ENCODE measurements at places on chromosomes 6 and 20. TPM values are rescaled to one million over a fixed set of nuclear protein-coding genes. Genes with fewer than 3 reads are reported as not detected.

DNA sequence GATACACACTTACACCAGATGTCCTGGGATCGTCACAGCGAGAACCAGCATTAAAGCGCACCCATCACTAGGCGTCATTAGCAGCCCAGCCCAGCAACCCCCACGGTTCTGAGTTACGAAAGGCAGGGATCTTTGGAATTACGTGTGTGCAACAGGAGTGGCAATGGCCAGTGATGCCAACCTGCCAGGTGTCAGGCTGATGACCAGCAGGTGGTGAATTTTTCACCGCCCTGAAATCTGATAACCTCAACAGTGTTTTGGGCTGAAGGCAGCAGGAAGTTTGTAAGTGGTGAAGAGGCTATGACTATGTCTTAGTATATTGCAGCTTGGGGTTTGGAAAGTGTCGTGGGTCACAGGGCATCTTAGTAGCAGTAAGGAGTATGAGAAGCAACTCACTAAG lies 166.1 kb downstream of the TMEM242 start:
- H3K27ac ChIP-seq = no peak overlapping the region
- no peak overlapping the region for H3K4me3 ChIP-seq
- H3K27me3 ChIP-seq = no peaks in the 10 kb centered on the region
- no peak for DNase-seq
- H3K36me3 ChIP-seq = peaks cover 39% of the 10 kb centered on the region

- H3K27ac ChIP-seq = no peak overlapping the region
- no peak overlapping the region for H3K4me3 ChIP-seq
- no peaks in the 10 kb centered on the region for H3K36me3 ChIP-seq
- peaks cover 12% of the 10 kb centered on the region for H3K4me1 ChIP-seq
- no peaks in the 10 kb centered on the region for H3K27me3 ChIP-seq
- no peak for DNase-seq
These were observed 4.4 kb downstream of the MYLK2 start for GRCh38 chr20:31823360-31824124.

DNA sequence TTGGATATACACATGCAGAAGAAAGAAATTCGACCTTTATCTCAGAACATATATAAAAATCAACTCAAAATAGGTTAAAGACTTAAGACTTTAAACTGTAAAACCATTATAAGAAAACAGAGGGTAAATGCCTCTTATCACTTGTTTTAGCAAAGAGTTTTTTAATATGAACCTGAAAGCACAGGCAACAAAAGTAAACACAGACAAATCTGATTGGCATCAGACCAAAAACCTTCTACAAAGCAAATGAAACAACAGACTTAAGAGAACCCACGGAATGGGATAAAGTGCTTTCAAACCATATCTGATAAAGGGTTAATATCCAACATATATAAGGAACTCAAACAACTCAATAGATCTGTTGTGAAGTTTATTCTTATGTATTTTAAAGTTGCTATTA lies 309.9 kb upstream of the OPRM1 start:
- no peaks in the 10 kb centered on the region for H3K27me3 ChIP-seq
- no peaks in the 10 kb centered on the region for H3K4me1 ChIP-seq
- H3K4me3 ChIP-seq = no peak overlapping the region
- no peaks in the 10 kb centered on the region for H3K36me3 ChIP-seq
- H3K27ac ChIP-seq = no peak overlapping the region

GRCh38 chr20:10312111-10312510 lies 93.5 kb downstream of the SNAP25 start:
- H3K4me3 ChIP-seq = no peak overlapping the region
- no peaks in the 10 kb centered on the region for H3K27me3 ChIP-seq
- H3K4me1 ChIP-seq = no peaks in the 10 kb centered on the region
- H3K36me3 ChIP-seq = no peaks in the 10 kb centered on the region

GRCh38 chr6:134720353-134721059 lies 229.4 kb downstream of the ALDH8A1 start:
- no peak overlapping the region for H3K4me3 ChIP-seq
- H3K4me1 ChIP-seq = peaks cover 50% of the 10 kb centered on the region
- peak overlapping the region; percentile 73 for H3K27ac ChIP-seq
- no peak for DNase-seq
- H3K36me3 ChIP-seq = no peaks in the 10 kb centered on the region
- no peaks in the 10 kb centered on the region for H3K27me3 ChIP-seq

GRCh38 chr20:15058841-15059240 lies 721.4 kb upstream of the FLRT3 start:
- no peak overlapping the region for H3K4me3 ChIP-seq
- no peak for DNase-seq
- no peaks in the 10 kb centered on the region for H3K36me3 ChIP-seq

GRCh38 chr20:51803148-51803854 lies 980 bp upstream of the SALL4 start:
- peaks cover 42% of the 10 kb centered on the region for H3K27me3 ChIP-seq
- peaks cover 28% of the 10 kb centered on the region for H3K4me1 ChIP-seq
- no peak for DNase-seq

- no peak overlapping the region for H3K27ac ChIP-seq
- no peaks in the 10 kb centered on the region for H3K4me1 ChIP-seq
- H3K4me3 ChIP-seq = no peak overlapping the region
- DNase-seq = no peak
- H3K27me3 ChIP-seq = no peaks in the 10 kb centered on the region
These were observed 356.0 kb downstream of the BMP2 start for GRCh38 chr20:7123457-7123856.

- DNase-seq = no peak
- peak overlapping the region; percentile 45 for H3K27ac ChIP-seq
- no peak overlapping the region for H3K4me3 ChIP-seq
These were observed 69.3 kb downstream of the ALDH8A1 start for GRCh38 chr6:134880487-134881190.

GRCh38 chr20:39395478-39396291 lies 433.5 kb downstream of the DHX35 start:
- no peak for DNase-seq
- no peaks in the 10 kb centered on the region for H3K36me3 ChIP-seq
- H3K27ac ChIP-seq = no peak overlapping the region
- no peak overlapping the region for H3K4me3 ChIP-seq

DNA sequence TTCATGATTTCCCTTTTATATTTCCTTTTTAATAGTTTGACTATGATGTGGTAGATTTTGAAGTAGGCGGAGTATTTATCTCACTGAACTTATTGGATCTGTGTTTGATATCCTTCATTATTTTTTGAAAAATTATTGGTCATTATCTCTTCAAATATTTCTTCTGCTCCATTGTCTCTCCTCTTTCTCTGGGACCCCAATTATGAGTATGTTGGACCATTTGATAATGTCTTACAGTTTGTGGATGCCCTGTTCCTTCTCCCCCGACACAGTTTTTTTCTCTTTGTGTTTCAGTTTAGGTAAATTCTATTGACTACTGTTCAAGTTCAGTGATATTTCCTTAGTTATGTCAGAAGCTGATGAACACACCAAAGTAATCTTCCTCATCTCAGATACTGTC lies 49.4 kb upstream of the COL10A1 start:
- no peak overlapping the region for H3K27ac ChIP-seq
- H3K4me3 ChIP-seq = no peak overlapping the region
- no peaks in the 10 kb centered on the region for H3K4me1 ChIP-seq

GRCh38 chr6:147260091-147260490 lies 55.9 kb downstream of the STXBP5 start:
- no peaks in the 10 kb centered on the region for H3K4me1 ChIP-seq
- no peaks in the 10 kb centered on the region for H3K27me3 ChIP-seq
- DNase-seq = no peak

GRCh38 chr20:12786276-12786675 lies 222.5 kb upstream of the SPTLC3 start:
- H3K4me1 ChIP-seq = no peaks in the 10 kb centered on the region
- H3K36me3 ChIP-seq = no peaks in the 10 kb centered on the region
- H3K27ac ChIP-seq = no peak overlapping the region

DNA sequence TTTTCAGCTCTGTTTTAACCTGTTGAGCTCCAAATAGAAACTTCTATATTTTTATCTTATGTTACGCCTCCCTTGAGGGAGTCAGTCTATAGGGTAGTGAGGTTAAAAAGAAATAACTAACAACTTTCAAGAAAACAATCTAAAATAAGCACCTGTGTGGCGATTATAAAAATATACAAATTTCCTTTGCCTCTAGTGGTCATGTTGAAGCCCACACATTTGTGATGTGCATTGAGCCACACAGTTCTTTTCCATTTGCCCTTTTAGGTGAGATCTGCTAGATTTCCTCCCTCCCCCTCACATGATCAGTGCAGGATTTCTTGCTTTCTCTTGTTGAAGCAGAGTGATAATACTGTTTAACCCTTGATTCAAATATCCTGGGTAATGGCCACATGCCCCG lies 84.2 kb downstream of the MYB start:
- H3K4me3 ChIP-seq = no peak overlapping the region
- no peak for DNase-seq
- H3K27ac ChIP-seq = no peak overlapping the region
- H3K27me3 ChIP-seq = no peaks in the 10 kb centered on the region
- no peaks in the 10 kb centered on the region for H3K36me3 ChIP-seq

GRCh38 chr6:12266571-12266970 lies 23.6 kb upstream of the EDN1 start:
- DNase-seq = no peak
- no peak overlapping the region for H3K27ac ChIP-seq
- H3K27me3 ChIP-seq = no peaks in the 10 kb centered on the region

DNA sequence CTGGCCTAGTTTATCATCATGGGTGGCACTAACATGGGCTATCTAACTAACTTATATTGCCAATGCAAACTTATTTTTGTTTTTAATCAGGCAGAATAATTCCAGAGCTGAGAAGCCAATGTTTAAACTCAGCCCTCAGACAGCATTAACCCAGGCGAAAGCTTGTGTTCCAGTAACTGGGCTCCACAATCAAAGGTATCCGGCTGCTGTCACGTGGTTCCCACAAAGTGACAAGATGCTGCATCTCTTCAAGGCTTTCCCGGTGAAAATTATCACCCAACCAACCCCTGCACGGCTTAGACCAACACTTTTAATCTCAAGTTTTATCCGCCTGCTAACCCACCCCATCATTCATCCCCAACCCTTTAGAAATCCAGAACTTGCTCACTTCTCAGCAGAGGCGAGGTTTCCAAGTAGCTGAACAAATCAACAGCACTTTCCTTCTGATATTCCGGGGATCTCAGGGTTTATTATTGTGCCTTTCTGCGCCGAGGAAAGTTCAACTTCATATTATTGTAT lies 885 bp downstream of the MTCL3 start:
- peaks cover 83% of the 10 kb centered on the region for H3K27me3 ChIP-seq
- no peak for DNase-seq
- H3K4me1 ChIP-seq = peaks cover 43% of the 10 kb centered on the region
- H3K4me3 ChIP-seq = peak overlapping the region; percentile 24
- no peak overlapping the region for H3K27ac ChIP-seq

GRCh38 chr20:49587111-49587570 lies 19.2 kb upstream of the PTGIS start:
- H3K27ac ChIP-seq = peak overlapping the region; percentile 25
- no peaks in the 10 kb centered on the region for H3K36me3 ChIP-seq
- DNase-seq = no peak
- no peak overlapping the region for H3K4me3 ChIP-seq
- H3K4me1 ChIP-seq = peaks cover 22% of the 10 kb centered on the region
- H3K27me3 ChIP-seq = peaks cover 3% of the 10 kb centered on the region

GRCh38 chr20:34709831-34710567 lies 5.9 kb downstream of the TP53INP2 start:
- no peak for DNase-seq
- H3K27ac ChIP-seq = peak overlapping the region; percentile 74
- H3K36me3 ChIP-seq = peaks cover 19% of the 10 kb centered on the region
- H3K27me3 ChIP-seq = no peaks in the 10 kb centered on the region
- peaks cover 36% of the 10 kb centered on the region for H3K4me1 ChIP-seq

- H3K27me3 ChIP-seq = no peaks in the 10 kb centered on the region
- no peaks in the 10 kb centered on the region for H3K36me3 ChIP-seq
- no peak overlapping the region for H3K4me3 ChIP-seq
- peaks cover 14% of the 10 kb centered on the region for H3K4me1 ChIP-seq
- DNase-seq = no peak
These were observed 4.3 kb downstream of the AK9 start for GRCh38 chr6:109686566-109687265.

DNA sequence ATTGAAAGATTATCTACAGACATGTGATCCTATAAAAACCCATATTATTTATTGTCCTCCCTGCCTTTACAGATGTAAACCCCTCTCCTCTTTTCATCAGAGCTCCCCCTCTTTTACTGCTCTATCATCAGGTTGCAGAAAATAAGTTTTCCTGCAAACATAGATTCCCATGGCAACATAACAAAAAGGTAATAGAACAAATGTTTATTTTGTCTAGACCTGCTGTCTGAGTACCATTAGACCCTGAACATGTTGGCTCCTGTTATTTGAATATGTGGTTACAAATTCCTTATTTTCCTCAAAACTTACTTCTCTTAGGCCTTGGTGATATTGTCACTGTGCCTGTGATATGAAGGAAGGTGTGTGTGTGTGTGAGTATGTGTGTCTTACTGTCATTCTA lies 11.5 kb downstream of the MAPK14 start:
- DNase-seq = no peak
- no peak overlapping the region for H3K27ac ChIP-seq
- no peak overlapping the region for H3K4me3 ChIP-seq
- H3K36me3 ChIP-seq = no peaks in the 10 kb centered on the region
- no peaks in the 10 kb centered on the region for H3K27me3 ChIP-seq

GRCh38 chr6:126268092-126268491 lies 71.8 kb upstream of the CENPW start:
- H3K4me3 ChIP-seq = no peak overlapping the region
- no peak for DNase-seq
- H3K27me3 ChIP-seq = no peaks in the 10 kb centered on the region
- H3K36me3 ChIP-seq = no peaks in the 10 kb centered on the region

GRCh38 chr6:2432292-2432691 lies 186.9 kb upstream of the GMDS start:
- no peaks in the 10 kb centered on the region for H3K36me3 ChIP-seq
- no peak for DNase-seq
- H3K4me3 ChIP-seq = no peak overlapping the region
- H3K4me1 ChIP-seq = no peaks in the 10 kb centered on the region
- no peaks in the 10 kb centered on the region for H3K27me3 ChIP-seq

GRCh38 chr20:58647162-58647795 lies 3.8 kb upstream of the STX16 start:
- DNase-seq = peak; percentile 31
- H3K27ac ChIP-seq = no peak overlapping the region
- H3K27me3 ChIP-seq = no peaks in the 10 kb centered on the region
- H3K4me1 ChIP-seq = peaks cover 25% of the 10 kb centered on the region

The NELFE gene
- total RNA-seq = 72.1 TPM

The UBE2C gene
- 18.4 TPM for total RNA-seq

The SCRT2 gene
- total RNA-seq = not detected

The TFAP2C gene
- total RNA-seq = 88.0 TPM

The GLP1R gene
- 0.95 TPM for total RNA-seq

The DUSP15 gene
- total RNA-seq = 1.1 TPM

The GSTA3 gene
- total RNA-seq = 16.4 TPM

The FRMD1 gene
- total RNA-seq = 0.83 TPM

The MEP1A gene
- 0.34 TPM for total RNA-seq

The STX11 gene
- 13.4 TPM for total RNA-seq

The NT5E gene
- total RNA-seq = 4.3 TPM
